SK-N-SH (cell line): ENCODE measurements at places on chromosomes 1 and 21.

GRCh38 chr1:111470596-111470995 is 3.2 kb upstream of the C1orf162 start:
- no peak for DNase-seq

- DNase-seq: peak; percentile 72
Observed at GRCh38 chr1:209590405-209590804, 6.9 kb downstream of the CAMK1G start.

DNA sequence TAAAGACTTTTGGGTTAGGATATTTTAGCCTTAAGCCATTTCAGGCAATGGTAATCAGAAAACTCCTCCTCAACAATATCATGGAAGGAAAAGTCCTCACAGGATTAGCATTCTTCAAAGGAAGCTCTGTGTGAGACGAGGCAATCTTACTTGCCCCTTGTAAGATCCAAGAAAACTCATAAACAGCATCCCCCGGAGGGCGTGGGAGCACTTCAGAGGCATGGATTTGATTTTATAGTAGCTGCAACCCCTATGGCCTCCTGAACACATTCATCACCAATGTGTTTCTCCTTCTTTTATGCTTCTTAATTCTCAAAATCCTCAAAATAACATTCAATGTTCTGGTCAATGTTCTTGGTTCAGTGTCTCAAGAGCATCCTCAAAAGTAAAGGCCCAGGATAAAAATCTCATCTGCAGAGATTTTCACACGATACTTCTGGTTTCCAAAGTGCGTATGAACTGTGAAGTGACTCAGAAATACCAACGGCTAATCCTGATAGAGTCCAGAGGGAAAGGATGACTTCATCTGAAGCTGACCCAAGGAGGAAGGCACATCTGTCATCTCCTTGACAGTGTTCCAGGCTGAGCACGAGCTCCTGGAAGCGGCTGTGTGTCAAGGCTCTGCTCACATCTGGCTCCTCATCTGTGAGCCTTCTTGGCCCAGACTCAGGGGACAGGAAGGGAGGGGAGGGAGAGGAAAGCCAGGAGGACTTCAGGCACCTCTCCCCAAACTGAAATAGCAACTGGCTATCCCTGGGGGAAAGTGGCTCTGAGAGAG is 49.3 kb upstream of the PSEN2 start:
- peak; percentile 19 for DNase-seq

- DNase-seq: no peak
Observed at GRCh38 chr21:25494804-25495203, 112.5 kb downstream of the MRPL39 start.

GRCh38 chr1:187451238-187451637 is 622.5 kb downstream of the PLA2G4A start:
- DNase-seq: no peak

DNA sequence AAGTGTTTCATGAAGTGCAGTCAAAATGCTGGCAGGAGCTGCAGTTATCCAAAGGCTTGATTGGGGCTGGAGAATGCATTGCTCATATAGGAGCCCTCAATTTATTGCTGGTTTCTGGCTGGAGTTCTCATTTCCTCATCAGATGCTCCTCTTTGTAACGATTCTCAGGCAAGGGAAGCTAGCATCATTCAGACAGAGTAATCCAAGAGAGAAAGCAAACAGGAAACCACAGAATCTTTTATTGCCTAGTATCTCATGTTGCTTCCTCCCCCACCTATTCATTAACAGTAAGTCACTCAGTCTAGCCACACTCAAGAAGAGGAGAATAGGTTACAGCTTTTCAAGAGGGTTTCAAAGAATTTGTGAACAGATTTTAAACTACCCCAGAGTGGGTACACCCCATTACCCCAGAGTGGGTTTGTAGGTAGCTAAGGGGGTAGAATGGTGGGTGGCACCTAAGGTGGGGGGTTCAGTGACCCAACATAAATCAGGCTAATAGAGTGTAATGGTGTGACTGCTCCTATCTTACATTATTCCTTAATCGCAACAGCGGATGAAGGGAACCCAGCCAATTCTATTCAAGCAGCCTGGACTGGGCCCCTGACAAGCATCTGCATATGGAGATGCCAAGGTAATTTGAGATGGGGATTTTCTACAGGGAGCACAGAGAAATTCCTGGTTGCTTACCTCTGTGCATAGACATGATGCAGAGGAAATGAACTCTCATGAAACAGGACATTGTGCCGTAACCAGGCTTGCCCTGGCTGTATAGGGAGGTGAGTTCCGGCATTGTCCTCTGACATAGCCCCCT is 67.1 kb downstream of the KCNJ15 start:
- no peak for DNase-seq

DNA sequence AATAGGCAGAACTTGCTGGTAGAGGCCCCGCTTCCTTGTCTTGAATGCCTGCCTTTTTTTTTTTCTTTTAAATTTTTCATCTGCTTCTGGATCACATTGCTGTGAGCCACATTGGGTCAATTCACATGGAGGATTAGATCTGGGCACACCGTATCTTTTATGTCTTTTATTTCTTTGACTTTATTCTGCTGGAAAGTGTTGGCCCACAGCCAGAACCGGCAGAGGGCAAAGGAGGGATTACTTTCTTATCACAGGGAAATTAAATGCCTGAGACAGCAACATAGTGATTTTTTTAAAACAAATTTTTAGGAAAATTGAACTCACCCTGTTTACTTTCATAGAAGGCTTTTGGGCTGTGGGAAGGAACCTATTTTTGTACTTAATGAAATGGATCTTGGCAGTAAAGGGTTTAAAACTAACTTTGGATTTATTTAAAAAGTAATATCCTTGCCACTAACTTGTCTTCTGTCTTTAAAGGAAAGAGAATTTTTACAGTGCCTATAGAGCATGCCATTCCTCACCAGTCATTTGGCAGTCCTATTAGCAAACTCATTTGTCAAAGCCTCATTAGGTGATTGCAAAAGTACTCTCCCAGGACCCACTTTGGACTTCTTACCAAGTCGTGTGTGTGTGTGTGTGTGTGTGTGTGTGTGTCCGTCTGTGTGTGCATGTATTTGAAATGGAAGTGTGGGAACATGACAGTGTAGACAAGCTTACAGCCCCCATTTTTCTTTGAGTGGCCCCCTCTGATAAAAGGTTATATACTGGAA is 68.4 kb downstream of the ST6GALNAC3 start:
- no peak for DNase-seq

GRCh38 chr1:2382621-2383361 is 8.6 kb downstream of the MORN1 start:
- peak; percentile 87 for DNase-seq

- DNase-seq: peak; percentile 25
Observed at GRCh38 chr21:45255381-45256020, 32.2 kb downstream of the POFUT2 start.

DNA sequence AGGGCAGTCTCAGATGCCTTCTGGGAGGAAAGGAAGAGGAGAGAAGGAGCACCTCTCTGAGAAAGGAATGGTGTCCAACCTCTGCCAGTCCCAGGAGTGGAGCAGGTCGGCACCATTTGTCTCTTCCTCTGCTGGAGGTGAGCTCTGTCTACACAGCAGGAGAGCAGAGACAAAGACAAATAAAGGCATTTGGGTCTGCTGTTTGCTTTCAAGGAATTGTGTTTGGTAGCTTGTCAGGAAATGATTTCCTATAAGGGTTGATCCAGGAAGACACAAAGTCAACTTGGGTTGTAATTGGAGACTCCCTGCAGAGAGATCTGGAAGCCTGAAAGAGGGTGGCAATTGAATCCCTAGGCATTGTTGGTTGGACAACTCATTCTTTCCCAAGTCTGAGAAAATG is 34.5 kb upstream of the PLXNA2 start:
- no peak for DNase-seq

- no peak for DNase-seq
Observed at GRCh38 chr1:183957216-183957830, 80.2 kb downstream of the COLGALT2 start.

- DNase-seq: no peak
Observed at GRCh38 chr1:160637821-160638539, 8.9 kb downstream of the SLAMF1 start.

DNA sequence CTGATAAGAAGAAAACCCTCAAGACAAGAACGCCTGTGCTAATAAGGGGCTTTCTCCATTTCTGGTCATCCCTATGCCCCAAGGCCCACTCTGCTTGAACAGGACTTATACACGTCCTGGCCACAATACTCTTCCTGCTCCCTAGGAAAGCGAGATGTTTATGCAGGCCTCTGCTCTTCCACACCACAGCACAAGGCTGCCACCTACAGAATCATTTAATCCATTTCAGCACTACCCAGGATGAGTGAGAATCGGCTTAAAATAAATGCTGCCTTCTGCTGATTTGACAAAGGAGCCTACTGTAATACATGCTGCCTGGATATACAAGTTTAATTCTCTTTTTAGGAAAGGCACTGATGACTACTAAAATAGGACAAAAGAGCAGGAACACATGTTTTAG is 29.4 kb downstream of the FRRS1 start:
- peak; percentile 55 for DNase-seq

- DNase-seq: no peak
Observed at GRCh38 chr1:157704878-157705277, 4.3 kb upstream of the FCRL3 start.

DNA sequence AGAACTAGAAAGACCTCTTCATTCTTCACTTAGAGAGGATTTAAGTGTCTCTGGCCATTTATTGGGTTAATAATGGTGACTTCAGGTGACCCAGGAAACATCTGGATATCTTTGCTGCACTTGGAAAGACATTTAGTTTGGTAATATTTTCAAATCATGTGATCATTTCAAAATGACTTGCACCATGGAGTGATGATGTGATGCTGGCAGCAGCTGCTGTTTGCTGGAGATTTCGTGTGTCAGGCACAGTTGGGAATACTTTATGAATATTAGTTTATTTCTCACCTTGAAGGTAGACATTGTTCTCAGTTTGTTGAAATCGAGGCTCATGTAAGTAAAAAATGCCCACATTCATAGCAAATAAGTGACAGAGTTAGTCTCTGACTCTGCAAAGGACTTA is 236.0 kb downstream of the DISC1 start:
- DNase-seq: no peak

DNA sequence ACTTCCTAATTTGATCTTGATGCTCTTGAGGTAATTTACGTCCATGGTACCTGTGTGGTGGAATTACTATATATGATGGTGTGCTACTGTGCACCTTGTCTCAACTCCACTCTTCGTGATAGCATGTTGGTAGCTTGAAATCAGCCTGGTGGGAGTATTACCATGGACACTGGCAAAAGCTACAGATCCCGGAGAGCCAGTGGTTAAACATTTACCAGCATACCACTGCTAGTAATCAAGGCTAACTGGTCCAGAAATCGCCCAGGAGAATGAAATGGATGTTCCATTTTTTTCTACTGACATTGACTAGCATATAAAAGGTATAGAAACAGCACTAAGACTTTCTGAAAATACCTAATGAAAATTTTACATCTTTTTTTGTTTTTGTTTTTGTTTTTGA is 30.6 kb downstream of the ELK4 start:
- no peak for DNase-seq
